HFFc6 (cell line): ENCODE measurements at places on chromosomes 1 and 21. TPM values are rescaled to one million over a fixed set of nuclear protein-coding genes. Genes with fewer than 3 reads are reported as not detected.

The PHC2 gene
- 88.8 to 99.8 TPM (median 99.6 TPM) in 3 replicates for total RNA-seq

The SERPINC1 gene
- 0.21 to 0.31 TPM in 2 of 3 replicates, not detected in the other for total RNA-seq

The MAP10 gene
- total RNA-seq: 0.07 to 0.66 TPM (median 0.07 TPM) in 3 replicates

The TRIM33 gene
- 18.7 to 21.6 TPM (median 19.2 TPM) in 3 replicates for total RNA-seq

GRCh38 chr1:96214982-96215381, 506.6 kb upstream of the PTBP2 start:
- no peaks in the 10 kb centered on the region for H3K36me3 ChIP-seq
- H3K27me3 ChIP-seq: peaks cover 3% of the 10 kb centered on the region
- no peaks in the 10 kb centered on the region for H3K4me1 ChIP-seq
- no peak overlapping the region for H3K4me3 ChIP-seq

DNA sequence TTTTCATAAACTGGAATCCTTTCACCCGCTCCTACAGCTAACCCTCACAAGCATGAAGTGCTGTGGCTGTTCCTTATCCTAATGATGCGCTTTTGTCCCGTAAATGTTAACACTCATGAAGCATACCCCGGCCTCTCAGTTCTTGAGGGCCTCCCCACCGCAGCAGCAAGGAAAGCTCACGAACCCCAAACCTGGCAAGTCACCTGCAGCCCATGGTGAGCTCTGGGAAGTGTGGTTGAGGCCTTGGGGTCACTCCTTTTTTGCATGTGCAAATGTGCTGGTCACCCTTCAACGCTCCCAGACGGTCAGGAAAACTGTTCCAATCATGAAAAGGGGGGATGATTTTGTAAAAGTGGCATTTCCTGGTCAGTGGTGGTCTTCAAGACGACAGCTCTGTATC, 124.6 kb downstream of the PRDM2 start:
- no peak overlapping the region for H3K27ac ChIP-seq
- no peak for DNase-seq
- H3K27me3 ChIP-seq: peaks cover 5% of the 10 kb centered on the region; the same call in 1 of the 2 replicates
- H3K4me1 ChIP-seq: peaks cover 2% of the 10 kb centered on the region; the same call in 1 of the 2 replicates
- H3K4me3 ChIP-seq: no peak overlapping the region
- no peaks in the 10 kb centered on the region for H3K36me3 ChIP-seq
